ENCODE measurements at places on chromosomes 1 and 21. TPM values are rescaled to one million over a fixed set of nuclear protein-coding genes. Genes with fewer than 3 reads are reported as not detected.

The KRTAP7-1 gene
- total RNA-seq, result not detected

DNA sequence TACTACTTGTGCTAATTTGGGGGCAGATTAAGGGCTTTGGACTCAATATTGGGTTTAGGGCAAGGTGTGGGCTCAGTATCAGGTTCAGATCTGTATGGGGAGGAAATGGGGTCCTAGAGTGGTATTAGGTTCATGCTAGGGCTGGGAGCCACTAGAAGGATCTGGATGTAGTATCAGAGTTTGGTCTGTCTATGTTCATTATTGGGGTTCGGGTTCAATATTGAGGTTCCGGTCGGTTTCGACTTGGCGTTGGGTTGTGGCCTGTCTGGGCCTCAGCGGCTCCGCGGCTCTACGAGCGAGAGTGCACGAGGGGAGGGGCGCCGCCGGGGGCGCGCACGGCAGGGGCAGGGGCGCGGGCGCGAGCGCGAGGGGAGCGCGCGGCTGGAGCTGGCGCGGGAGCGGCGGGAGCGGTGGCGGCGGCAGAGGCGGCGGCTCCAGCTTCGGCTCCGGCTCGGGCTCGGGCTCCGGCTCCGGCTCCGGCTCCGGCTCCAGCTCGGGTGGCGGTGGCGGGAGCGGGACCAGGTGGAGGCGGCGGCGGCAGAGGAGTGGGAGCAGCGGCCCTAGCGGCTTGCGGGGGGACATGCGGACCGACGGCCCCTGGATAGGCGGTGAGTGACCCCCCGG lies at the start of gene PTPRF:
PTPRF (plus strand) TSS at position 401 of the 624 bp plus-strand sequence. CDS start 14,193 bp downstream, outside the sequence.
- no peaks in the 10 kb centered on the region for H3K4me1 ChIP-seq
- H3K36me3 ChIP-seq, result no peaks in the 10 kb centered on the region
- peak; percentile 61 for DNase-seq
- H3K27ac ChIP-seq, result no peak within 1 kb of the TSS
- H3K27me3 ChIP-seq, result no peaks in the 10 kb centered on the region

GRCh38 chr1:106571109-106571508 lies 485.4 kb upstream of the PRMT6 start:
- H3K4me1 ChIP-seq, result no peaks in the 10 kb centered on the region
- no peaks in the 10 kb centered on the region for H3K36me3 ChIP-seq
- H3K4me3 ChIP-seq, result no peak overlapping the region

- DNase-seq, result no peak
- H3K36me3 ChIP-seq, result no peaks in the 10 kb centered on the region
- H3K27me3 ChIP-seq, result no peaks in the 10 kb centered on the region
- H3K4me1 ChIP-seq, result no peaks in the 10 kb centered on the region
Measured at GRCh38 chr21:34261841-34262468, 101.9 kb upstream of the KCNE2 start.

- no peak for DNase-seq
- H3K4me1 ChIP-seq, result no peaks in the 10 kb centered on the region
- no peaks in the 10 kb centered on the region for H3K36me3 ChIP-seq
- no peaks in the 10 kb centered on the region for H3K27me3 ChIP-seq
- H3K4me3 ChIP-seq, result no peak overlapping the region
Measured at GRCh38 chr1:116981521-116982037, 20.0 kb upstream of the CD101 start.

DNA sequence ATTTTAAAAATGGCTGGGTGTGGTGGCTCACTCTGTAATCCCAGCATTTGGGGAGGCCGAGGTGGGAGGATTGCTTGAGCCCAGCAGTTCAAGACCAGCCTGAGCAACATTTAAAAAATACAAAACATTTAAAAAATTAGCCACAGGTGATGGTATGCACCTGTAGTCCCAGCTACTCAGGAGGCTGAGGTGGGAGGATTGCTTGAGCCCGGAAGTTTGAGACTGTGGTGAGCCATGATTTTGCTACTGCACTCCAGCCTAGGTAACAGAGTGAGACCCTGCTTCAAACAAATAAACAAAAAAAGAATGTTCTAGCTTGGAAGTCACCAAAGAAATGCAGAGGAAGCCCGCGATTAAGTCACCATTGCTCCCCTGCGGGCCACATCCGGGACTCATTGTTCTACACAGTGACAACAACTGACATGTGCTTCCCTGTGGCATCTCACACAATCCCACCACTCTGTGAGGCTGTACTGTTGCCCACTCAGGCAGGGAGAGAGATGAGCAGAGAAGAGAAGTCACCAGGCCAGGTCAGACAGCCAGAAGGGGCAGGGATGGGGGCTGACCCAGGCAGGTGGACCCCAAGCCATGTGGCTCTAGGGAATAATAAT lies 18.4 kb upstream of the SPATC1L start:
- peaks cover 5% of the 10 kb centered on the region for H3K36me3 ChIP-seq
- H3K27me3 ChIP-seq, result no peaks in the 10 kb centered on the region

The CDC42BPA gene
- total RNA-seq, result 71.3 TPM

The CTSS gene
- total RNA-seq, result 128 TPM
